ENCODE measurements at places on chromosomes 3 and 15.
A peak's percentile ranks its signal among the peaks of the same experiment; 100 is the strongest.

DNA sequence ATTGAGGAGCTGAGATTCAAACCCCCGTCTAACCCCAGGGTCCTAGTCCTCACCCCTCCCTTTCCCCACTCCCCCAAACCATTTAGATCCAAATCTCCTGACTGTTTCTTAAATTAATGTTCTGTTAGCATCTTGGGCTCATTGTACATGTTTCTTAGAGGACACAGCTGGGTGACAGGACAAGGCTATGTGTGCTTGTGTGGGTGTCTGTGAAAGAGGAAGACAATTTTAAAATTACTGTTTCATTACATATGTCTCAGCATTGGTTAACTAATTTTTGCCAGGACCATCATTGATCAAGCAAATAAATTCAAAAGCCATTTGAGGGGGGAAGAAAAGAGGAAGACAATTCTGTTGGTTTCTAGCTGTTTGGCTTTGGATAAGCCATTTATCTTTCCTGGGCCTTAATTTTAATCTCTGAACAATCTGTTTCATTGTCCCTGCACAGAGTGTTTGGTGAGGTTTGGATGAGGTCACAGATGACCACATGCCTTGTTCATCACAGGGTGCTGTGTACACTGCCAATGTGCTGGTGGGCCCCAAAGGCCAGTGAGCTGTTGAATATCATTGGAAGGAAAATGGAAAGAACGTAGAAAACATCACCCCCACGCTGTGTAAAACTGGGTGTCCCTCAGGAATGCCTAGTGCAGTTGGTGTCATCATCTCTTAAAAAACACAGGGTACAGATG lies 51.9 kb downstream of the RPLP1 start:
- no peak for DNase-seq

GRCh38 chr3:44554626-44555592 lies at the start of gene ZKSCAN7:
TSS of gene ZKSCAN7 (plus strand) at chr3:44555193. CDS start at chr3:44557048, 1,855 bp downstream.
- peak; percentile 17 for DNase-seq

DNA sequence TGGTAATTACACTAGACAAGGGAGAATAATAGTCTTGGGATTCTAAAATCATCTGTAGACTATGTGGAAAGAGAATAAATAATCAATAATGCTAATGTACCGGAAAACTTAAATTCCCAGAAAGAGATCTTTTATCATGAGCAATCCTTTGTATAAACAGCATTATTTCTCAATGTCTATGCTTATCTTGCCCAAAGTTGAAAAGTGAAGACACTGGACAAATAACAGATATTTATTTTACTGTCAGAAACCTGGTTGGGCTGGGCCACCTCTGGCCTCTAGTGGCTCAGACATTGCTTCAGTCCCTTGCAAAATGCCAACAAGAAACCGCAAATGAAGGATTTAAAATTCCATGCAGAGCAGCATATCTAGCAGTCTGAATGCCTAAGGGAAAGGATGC lies 409.9 kb downstream of the FHIT start:
- DNase-seq, result no peak

DNA sequence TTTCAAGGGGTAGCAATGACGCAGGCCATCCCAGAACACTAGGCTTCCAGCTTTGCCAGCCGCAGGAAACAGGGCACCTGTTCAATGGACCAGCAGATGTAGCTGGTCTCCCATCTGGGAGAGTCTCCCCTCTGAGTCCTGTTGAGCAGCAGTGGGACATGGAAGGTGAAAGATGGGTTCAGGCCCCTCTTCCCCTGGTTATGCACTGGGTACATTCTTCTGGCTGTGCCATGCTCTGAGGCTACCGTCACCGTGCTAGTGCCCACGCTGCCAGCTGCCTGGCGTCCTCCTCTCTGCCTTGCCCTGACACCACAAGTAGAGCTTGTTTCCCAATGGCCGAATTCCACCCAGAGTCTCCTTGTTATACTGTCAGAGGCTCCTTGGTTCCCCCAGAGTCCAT lies 63.1 kb downstream of the TLE3 start:
- DNase-seq, result no peak

DNA sequence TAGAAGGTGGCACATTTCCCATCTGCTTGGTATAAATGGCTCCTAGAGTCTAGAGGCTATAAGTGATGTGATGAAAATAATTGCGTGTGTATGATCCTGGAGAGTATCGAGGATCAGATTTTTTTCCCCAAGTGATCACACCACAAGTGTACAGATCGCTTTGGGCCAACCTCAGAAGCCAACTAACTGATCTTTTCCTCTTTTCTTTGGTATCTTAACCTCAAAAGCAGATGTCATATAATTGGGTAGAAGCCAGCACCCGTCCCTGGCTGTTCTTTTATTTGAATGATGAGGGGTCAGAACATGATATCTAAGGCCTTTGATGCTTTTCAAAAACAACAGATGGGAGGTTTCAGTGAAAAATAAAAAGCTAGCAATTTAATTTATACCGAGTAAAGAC lies 3.3 kb downstream of the P2RY14 start:
- no peak for DNase-seq

DNA sequence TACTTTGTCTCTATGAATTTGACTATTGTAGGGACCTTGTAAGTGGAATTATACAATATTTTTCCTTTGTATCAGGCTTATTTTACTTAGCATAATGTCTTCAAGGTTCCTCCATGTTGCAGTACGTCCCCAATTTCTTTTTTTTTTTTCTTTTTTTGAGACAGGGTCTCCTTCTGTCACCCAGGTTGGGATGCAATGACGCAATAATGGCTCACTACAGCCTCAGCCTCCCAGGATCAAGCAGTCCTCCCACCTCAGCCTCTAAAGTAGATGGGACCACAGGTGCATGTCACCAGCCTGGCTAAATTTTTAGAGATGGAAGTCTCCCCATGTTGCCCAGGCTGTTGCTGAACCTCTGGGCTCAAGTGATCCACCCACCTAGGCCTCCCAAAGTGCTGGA lies 40.5 kb upstream of the RPS17 start:
- no peak for DNase-seq

- no peak for DNase-seq
Measured at GRCh38 chr3:149010504-149010951, 19.2 kb downstream of the GYG1 start.

GRCh38 chr3:150006794-150007193 lies 36.1 kb upstream of the PFN2 start:
- no peak for DNase-seq

GRCh38 chr15:79171320-79172031 lies 80.9 kb upstream of the RASGRF1 start:
- DNase-seq, result no peak

- no peak for DNase-seq
Measured at GRCh38 chr3:4036046-4036445, 236.8 kb downstream of the LRRN1 start.

DNA sequence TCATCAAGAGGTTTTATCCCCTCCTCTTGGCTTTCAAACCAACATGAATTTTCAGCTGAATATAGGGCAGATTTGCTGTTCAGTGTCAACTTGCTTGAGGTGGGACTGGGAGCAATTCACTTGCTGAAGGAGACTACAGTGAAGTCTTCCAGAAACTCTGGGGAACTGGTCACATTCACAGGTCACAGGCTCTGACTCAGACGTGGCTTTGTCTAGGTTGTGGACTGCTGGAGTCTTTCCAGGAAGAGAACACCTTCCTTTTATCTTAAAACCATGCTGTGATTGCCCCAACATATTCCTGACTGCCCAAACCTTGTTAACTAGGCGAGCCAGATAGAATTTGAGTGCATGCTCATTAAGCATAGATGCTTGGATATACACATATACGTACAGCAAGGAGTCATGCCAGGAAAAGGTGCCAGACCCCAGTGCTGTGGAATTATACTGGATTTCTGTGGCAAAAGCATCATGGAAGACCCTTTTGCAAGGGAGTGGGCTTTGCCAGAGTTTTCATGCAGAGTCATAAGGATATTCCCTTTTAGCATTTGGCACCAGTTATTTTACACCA lies 399.1 kb upstream of the TBL1XR1 start:
- DNase-seq, result no peak
